Activated effector memory CD4-positive, alpha-beta T cell treated with Interleukin-2 at 50 U/mL for 16 hours (primary cell): ENCODE measurements at places on chromosomes 5 and 9.

- no peak for DNase-seq
Measured at GRCh38 chr9:5430912-5431311, 6.8 kb downstream of the PLGRKT start.

- no peak for DNase-seq
Measured at GRCh38 chr9:22103685-22104575, 94.8 kb upstream of the CDKN2B start.

GRCh38 chr5:172523146-172523745 is 68.9 kb upstream of the SH3PXD2B start:
- DNase-seq = no peak

DNA sequence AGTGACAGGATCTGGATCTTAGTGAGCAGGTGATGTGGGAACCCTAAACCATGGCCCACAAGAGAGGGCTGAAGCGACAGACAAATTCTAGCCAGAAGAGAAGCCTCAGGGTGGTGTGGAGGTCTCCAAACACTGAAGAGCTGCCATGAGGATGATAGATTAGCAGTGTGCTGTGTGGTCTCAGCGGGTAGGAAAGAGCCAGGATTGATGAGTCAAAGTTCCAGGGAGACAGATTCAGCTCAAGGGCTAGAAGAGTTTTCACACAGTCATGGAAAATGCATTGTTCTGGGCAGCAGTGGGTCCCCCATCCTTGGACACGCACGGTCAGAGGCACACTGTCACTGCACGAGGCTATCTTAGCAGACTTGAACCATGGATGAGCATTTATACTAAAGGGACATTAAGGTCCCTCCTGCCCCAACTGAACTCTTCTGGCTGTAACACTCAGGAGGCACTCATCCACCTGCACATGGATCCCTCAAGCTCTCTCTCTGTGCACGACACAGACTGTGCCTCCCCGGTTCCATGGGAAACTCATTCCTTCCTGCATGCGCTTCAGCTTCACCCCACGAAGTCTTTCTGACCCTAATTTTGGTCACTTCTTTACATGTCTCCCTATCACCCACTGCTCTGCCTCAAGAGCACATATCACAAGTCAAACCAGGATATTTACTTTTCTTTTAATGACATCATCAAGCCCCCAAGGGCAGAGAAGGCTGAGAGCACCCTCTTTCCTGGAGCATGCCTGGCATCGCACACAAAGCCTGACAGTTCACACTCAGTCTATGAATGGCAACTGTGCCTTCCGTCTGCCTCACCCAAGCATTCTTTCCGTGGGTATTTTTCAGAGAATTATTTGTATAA is 84.8 kb downstream of the TLE1 start:
- DNase-seq = no peak

DNA sequence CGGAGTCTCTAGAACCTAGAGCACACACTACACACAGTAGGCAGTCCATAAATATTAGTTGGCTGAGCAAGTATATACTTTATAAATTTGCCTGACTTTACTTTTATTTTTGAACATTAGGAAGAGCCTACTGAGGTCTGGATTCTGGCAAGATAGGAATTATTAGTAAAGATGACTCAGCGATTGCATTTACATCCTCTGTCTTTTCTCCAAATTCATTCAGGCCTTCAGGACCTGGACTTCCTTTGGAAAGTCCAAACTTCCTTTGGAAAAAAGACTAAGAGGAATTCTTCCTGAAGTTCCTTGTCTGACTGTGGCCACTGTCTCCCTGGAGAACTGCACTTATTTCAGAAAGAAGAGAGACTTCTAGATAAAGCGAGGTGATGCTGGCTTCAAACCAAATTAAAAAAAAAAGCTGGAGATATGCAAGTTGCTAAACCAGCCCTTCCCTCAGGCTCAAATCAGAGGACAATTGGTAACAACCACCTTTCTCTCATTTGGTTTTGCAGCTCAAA is 251.3 kb downstream of the GAS1 start:
- DNase-seq = no peak

- DNase-seq = no peak
Measured at GRCh38 chr5:9924614-9925013, 294.5 kb upstream of the TAS2R1 start.

GRCh38 chr9:114396558-114397218 is 8.9 kb upstream of the AKNA start:
- no peak for DNase-seq

GRCh38 chr5:97078958-97079743 is 63.3 kb downstream of the LIX1 start:
- no peak for DNase-seq

DNA sequence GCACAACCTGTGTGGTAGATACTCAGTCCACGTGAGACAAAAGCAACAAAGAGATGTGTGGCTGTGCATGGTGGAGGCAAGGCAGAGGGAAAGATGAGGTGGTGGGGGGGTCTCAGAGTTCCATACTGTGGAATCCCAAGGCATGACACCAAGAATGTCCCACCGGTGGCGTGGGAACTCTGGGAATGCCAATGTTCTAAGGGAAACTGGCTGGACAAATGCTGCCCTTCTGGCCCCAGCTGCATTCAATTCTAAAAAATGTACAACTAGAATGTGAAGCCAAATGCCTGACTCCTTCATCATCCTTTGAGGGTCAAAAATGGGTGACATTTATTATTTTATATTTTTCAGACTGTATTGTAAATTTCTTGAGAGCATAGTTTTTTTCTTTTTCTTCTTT is 58.2 kb upstream of the EQTN start:
- no peak for DNase-seq

GRCh38 chr9:82031538-82032280 is 43.1 kb downstream of the SPATA31D1 start:
- no peak for DNase-seq

DNA sequence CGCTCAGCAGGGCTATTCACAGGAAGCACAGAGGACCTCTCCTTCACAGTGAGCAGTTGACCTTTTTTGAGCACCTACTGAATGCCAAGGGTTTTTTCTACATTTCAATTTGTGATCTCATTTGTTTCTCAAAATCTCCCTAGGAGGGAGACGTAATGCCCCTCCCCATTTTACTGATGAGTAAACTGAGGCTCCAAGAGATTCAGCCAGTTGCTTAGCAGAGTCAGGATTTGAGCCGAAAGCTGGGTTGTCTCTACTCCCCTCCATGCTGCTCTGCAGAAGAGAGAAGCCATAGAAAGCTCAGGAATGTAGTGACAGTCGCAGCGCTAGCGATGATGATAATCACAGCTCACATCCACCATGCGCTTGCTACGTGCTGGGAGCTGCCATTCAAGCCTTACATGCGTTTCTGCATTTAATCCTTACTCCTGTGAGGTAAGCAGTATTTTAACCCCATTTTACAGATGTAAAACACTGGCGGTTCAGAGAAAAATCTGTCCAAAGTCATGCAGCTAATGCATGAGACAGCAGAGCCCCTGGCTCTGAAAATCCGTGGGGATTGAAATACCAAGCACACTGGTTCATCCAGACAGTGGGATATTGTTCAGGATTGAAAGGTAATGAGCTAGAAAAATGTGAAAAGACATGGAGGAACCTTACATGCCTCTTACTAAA is 33.8 kb downstream of the ERGIC1 start:
- no peak for DNase-seq

GRCh38 chr5:75023368-75024159 is 28.8 kb downstream of the GCNT4 start:
- peak; percentile 6 for DNase-seq

DNA sequence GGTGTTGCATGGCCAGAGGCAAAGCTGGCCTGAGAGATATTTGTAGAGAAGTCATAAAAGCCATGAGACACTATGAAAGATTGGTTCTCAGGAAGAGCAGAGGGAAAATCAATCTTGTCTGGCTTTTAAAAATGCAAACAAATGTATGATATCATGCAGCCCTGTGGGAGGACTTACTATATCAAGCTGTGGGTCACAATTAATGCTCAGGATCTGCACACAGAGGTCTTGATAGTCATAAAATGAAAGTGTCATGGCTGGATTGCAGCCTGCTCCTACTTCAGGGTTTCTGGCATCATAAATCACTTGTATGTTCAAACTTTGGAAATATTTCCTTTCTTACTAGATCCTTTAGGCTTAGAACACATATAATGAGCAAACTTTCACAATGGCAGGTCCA is 151.5 kb downstream of the SEMA6A start:
- DNase-seq = no peak

GRCh38 chr9:24479361-24480059 is 66.2 kb downstream of the IZUMO3 start:
- DNase-seq = no peak

- no peak for DNase-seq
Measured at GRCh38 chr5:130616161-130616560, 548.9 kb downstream of the HINT1 start.

GRCh38 chr9:2263665-2264064 is 248.5 kb downstream of the SMARCA2 start:
- no peak for DNase-seq

GRCh38 chr5:116480894-116481510 is 93.6 kb downstream of the SEMA6A start:
- DNase-seq = no peak

DNA sequence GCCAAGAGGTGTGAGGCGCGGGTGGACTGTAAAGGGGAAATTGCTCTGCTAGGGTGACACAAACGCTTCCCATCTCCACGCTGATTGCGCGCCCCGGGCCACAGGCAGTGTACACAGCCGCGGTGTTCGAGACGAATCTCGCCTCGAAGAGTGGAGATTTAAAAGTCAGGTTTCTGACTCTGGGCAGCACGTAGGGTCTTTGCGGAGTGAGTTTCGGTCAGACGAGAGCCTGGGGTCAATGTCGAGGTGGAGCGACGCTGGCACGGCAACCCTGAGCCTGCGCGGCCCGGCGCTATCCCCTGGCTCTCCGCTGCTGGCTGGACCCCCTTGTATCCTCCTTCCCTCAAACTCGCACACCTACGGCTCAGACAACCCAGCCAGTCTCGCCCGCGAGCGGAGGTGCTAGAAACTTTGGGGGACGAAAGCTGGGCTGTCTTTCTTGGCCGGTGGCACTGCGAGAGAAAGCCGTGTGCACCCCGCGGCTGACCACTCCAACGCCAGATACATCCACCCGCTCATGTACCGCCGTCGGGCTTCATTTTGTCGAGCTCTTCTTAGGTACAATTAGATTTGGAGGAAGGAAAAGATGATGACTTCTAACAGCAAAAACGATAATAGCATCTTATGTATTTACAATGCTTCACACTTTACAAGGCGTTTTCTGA is 5.4 kb upstream of the FOXB2 start:
- DNase-seq = no peak

DNA sequence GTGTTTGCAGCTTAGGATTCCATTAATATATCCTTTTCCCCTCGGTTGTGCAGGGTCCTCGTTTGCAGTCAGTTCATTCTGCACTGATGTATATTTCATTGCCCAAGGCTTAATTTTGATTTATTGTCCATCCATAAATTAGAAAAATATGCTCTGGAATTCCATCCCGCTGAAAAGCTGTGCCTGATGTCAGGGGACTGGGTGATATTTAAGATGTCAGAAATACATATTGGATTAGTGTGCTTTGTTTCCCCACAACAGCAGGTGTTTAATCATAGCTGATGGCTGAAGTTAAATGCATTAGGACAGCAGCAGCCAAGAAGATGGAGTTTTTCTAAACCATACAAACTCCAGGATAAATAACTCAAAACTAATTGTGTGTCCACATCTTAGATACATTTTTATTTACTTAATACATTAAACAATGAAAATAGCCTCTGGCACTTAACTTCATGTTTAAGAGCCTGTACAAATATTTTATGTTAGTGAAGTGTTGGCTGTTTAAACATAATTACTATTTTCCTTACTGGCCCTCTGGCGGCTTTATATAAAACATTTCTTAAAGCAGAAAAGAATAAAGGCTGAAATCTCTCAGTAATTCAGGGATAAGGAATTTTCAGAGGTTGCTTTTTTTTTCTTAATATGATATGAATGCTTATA is 170.4 kb upstream of the TBCA start:
- no peak for DNase-seq

- no peak for DNase-seq
Measured at GRCh38 chr5:141094481-141095262, at the start of gene PCDHB2. TSS of gene PCDHB2 (plus strand) at chr5:141094615. CDS start at chr5:141094791, 176 bp downstream.

DNA sequence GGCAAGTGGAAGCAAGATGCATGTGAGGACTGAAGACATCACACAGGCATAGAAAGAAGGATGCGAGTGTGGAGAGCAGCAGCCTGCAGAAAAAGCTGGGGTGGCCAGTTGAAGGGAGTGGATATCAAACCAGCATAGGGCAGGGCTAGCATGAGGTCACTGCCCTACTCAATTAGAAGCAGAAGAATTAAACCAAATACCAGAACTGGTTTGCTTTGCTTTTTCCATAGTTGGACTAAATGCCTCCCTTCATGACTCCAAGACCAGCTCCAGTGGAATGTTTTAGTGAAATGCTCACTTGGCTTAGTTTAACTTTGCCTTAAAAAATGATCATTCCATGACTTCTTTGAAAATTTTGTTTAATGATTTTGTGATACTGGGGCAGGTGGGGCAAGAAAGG is 45.8 kb downstream of the TMEM167A start:
- DNase-seq = no peak

- peak; percentile 18 for DNase-seq
Measured at GRCh38 chr9:112487008-112487798, 576 bp downstream of the KIAA1958 start.

DNA sequence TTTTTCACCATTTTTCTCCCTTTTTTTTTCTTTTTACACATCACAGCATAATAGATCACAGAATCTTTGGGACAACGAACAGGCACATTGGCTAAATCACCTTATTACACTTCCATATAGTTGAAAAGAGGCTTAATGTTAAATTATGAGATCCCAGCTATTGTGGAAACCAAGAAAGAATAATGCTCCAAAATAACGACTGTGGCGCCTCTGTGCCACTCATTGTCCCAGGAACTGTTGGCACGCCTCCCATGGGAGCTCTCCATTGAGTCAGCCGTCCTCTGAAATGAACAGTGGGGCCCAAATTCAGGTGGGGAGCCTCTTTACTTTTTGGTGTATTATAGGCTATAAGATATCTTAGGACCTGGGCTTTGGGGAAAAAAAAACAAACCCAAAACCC is 82.2 kb upstream of the NFIB start:
- DNase-seq = no peak
